Cardiac fibroblast (primary cell): ENCODE measurements at places on chromosomes 6 and 20.

DNA sequence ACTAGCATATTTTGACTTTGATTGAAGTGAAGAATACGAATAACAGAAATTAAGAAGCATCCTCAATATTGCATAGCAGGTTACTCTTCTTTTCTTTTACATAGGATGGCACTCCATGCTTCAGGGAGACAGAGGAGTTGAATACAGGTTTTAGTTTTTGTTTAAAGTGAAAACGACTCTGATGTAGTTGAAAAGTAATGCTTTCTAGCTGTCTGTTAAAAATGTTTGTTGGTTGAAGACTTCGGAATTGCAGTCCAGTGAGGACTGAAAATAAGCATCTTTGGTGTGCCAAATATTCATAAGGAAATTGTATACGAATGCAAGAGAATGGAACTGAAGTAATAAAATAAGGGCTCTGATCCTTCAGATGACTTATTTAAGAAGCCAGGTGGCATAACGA is 618 bp upstream of the SLC16A10 start:
- DNase-seq = no peak

DNA sequence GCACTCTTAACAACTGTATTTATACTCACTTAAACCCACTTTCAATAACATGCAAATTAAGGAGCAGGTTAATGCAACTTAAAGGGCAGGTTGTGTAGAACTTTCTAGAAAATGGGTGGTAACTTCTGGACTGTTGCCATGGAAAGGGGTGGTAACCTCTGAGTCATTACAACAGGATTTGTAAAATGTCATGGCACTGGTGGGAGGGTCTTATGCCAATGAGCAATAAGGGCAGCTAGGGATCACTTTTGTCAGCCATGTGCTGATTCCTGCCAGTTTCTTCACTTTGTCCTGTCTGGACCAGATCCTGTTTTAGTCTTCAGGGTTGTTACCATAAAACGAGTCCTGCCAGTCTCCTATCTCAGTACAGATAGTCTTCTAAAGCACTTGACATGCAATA is 560.5 kb upstream of the PTCHD4 start:
- DNase-seq = peak; percentile 11

- DNase-seq = no peak
Observed at GRCh38 chr6:17193106-17193775, 87.9 kb upstream of the RBM24 start.

GRCh38 chr6:169445227-169445626 is 191.6 kb upstream of the THBS2 start:
- DNase-seq = no peak
